Kidney epithelial cell (primary cell): ENCODE measurements at places on chromosomes 7 and 10. TPM values are rescaled to one million over a fixed set of nuclear protein-coding genes. Genes with fewer than 3 reads are reported as not detected.

DNA sequence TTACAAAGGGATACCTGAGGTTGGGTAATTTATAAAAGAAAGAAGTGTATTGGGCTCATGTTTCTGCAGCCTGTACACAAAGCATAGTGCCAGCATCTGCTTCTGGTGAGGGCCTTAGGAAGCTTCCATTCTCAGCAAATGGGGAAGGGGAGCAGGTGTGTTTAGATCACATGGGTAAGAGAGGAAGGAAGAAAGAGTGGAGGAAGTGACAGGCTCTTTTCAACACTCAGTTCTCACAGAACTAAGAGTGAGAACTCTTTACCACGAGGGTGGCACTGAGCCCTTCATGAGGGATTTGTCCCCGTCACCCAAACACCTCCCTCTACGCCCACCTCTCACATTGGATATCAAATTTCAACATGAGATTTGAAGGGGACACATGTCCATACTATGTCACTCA is 506 bp upstream of the FAM170B start:
- no peak for DNase-seq

The NPSR1 gene
- not detected in 2 replicates for total RNA-seq

- DNase-seq: no peak
Observed at GRCh38 chr10:31000071-31000782, 31.4 kb downstream of the ZNF438 start.

DNA sequence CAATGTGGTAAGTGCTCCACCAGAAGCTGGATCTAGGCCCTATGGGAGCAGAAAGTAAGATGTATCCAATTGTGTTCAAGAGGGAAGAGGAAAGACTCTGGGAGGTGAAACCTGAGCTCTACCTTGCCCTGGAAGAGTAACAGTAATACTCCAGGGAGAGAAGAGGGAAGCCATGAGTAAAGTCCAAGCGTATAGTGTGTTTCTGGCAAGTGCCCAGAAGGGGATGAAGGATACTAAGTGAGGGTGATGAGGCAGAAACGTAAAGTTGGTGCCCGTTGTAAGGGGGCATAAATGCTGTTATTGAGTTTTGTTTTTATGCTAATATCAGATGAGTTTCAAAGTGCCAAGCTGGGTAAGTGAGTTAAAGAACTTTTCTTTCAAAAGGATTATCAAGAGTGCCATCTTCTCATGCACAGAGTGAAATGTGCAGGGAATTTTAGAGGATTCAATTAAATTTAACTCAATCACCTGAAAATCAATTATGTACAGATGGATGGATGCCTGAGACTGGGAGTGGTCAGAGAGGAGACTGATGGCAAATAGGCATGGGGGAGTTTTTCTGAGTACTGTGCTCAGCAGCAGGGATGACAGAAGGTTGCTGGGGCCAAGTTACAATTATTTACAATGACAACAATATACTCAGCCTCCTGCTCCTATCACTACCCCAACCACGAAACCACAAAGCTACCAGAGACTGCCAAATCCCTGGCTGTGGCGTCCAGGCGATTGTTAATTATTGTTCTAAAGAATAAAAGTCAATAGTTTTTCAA is 123.3 kb upstream of the LAMB4 start:
- DNase-seq: no peak

DNA sequence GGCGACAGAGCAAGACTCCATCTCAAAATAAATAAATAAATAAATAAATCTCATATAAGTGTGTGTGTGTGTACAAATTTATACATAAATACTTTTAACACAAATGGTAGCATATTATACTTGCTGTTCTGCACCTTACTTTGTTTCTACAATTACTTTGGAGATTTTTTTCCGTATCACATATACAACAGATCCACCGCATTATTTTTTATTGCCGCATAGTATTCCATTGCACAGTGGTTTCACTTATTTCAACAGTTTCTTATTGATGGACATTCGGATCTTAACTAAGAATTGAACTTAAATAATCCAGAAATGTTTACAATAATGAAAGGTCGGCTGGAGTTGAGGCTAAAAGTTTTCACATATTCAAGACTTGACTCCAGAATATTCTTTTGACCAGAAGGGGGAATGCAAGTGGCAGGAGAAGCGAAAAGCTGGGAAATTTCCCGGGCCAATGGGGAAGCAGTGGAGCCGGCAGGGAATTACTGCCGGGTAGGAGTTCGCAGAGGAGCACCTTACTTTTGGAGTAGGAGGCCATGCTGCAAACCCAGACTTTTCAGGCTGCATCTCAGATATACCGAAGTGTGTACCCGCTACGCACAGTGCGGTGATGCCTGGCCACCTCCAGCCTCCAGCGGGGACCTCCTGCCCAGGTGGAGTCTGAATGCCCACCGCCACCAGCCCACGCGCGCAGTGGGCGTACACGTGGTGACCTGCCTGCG is 415 bp upstream of the CNNM1 start:
- DNase-seq: no peak

GRCh38 chr10:33214174-33214573 is 120.3 kb downstream of the NRP1 start:
- DNase-seq: no peak

The SCART1 gene
- 0.14 TPM in 1 of 2 replicates, not detected in the other for total RNA-seq

GRCh38 chr10:66586073-66586472 is 339.8 kb upstream of the LRRTM3 start:
- DNase-seq: no peak

- peak; percentile 37 for DNase-seq
Observed at GRCh38 chr7:35185908-35186731, 67.8 kb downstream of the TBX20 start.

The PILRA gene
- total RNA-seq: 0.68 TPM in 1 of 2 replicates, not detected in the other

The CHAT gene
- total RNA-seq: not detected in 2 replicates

DNA sequence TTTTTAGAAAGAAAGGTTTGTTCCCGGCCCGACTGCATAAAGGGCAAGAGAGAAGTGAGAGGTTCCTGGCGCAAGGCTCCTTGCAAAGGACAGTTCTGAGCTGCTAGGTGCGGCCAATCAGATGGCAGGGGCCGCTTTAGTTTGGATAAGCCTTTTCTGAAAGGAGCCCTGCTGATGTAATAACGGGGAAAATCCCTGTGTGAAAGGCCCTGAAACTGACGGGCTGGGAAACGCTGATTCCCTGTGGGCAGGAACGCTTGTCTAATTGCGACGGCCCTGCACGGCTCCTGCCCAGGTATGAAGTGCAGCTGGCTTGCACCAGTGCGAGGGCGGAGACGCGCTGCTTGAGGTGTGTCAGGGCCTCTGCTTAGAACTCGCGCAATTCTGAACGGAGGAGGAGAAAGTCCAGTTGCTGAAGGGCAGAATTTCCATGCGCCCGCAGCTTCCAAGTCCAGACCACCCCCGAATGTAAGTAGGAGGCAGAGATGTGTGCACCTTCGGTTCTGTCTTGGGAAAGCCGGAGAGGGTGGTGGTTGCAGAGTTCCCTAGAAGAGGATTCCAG is 30.5 kb downstream of the TACC2 start:
- DNase-seq: no peak

DNA sequence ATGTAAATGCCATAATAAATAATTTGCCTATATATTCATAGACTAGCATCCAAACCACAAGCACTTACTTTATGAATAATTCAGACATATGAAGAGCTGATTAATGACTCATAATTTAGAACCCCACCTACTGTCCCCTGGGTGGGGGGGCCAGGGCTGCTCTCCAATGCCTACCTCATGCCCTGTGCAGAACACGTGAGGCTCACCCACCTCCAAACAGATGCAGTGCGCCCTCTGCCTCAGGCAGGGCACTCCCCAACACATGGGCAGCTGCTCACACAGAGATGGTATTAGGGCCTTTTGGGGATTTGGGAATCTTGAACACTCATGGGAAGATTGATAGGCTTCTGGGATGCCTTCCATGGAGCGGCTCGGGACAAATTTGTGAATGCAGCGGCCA is 75.1 kb upstream of the INSIG1 start:
- no peak for DNase-seq

DNA sequence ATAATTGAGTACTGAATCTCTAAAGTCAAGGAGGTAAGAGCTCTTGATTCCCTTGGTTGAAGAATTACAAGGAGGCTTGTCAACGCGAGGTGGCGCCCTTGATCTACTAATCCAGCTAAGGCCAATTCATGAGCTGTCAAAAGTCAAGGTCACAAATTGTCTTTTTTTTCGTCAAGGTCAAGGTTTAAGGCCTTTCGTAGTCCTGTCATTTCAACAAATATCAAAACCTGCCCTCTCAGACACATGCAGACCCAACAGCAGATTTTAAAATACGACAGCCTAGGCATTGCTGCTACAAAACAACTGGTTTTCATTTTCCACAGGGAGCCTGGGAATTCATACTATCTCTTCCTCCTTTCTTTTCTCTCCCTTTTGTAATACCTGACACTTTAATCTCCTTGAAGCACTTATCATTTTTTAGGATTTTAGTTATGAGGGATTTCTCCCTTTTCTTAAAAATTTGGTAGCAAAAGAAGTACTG is 3.6 kb downstream of the HOXA13 start:
- DNase-seq: peak; percentile 45

DNA sequence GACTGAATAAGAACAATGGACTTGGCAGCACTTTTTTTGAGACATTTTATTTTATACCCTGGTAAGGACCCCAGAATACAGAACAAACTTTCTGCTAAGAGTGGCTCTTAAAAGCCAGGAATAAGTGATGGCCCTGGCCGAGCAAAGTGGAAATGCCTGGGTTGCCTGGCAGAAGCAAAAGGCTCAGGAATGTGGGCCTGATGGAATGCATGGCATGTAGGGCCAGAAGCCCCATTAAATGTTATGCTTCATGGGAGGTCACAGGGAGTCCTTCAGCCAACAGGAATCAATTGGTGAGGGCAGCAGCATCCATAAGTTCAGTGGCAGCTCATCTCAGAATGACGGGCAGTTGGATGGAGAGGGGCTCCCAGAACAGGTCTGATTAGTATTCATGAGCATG is 301.5 kb upstream of the CACNA2D1 start:
- no peak for DNase-seq

DNA sequence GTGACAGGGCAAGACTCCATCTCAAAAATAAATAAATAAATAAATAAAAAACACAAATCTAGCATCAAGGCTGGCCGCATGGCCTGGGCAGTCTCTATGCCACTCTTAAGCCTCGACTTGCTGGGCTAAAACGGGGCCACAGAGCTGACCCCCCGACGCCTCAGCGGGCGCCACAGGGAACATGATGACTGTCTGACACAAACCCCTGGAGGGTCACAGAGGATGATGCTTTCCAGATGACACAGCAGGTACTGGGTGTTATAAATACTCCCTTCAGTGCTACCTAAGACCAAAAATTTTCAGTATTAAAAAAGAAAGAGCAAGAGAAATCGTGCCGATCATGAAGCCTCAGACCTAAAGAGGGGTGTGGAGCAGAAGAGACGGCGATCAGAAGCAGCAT is 176.8 kb downstream of the MAD1L1 start:
- no peak for DNase-seq

The MKX gene
- total RNA-seq: 3.2 TPM in 2 replicates

The CALML5 gene
- 0.34 TPM in 1 of 2 replicates, not detected in the other for total RNA-seq

The NKX1-2 gene
- not detected in 2 replicates for total RNA-seq

The TLX1 gene
- not detected in 2 replicates for total RNA-seq

The ARF5 gene
- 330 and 355 TPM in 2 replicates for total RNA-seq

The C7orf33 gene
- not detected in 2 replicates for total RNA-seq

The NUP42 gene
- total RNA-seq: 46.1 and 50.1 TPM in 2 replicates

- DNase-seq: no peak
Observed at GRCh38 chr7:94547126-94547525, 37.5 kb downstream of the CASD1 start.

GRCh38 chr7:28800150-28800549 is 158.0 kb downstream of the TRIL start:
- DNase-seq: no peak

GRCh38 chr7:121058975-121059374 is 70.5 kb downstream of the CPED1 start:
- no peak for DNase-seq

The ITGB8 gene
- 104 and 106 TPM in 2 replicates for total RNA-seq

GRCh38 chr7:18498341-18498740 is 2.8 kb downstream of the HDAC9 start:
- no peak for DNase-seq
